ENCODE measurements at places on chromosomes 13 and 19. TPM values are rescaled to one million over a fixed set of nuclear protein-coding genes. Genes with fewer than 3 reads are reported as not detected.

The PPP5C gene
- total RNA-seq, result 52.1 TPM

The RASAL3 gene
- total RNA-seq, result not detected

The ZNF836 gene
- 12.2 TPM for total RNA-seq

The EXOSC5 gene
- total RNA-seq, result 20.8 TPM

The TEX26 gene
- total RNA-seq, result not detected

The LSR gene
- 25.6 TPM for total RNA-seq

The CYP2B6 gene
- not detected for total RNA-seq

The TMEM38A gene
- 22.5 TPM for total RNA-seq

Data from nasal cavity respiratory epithelium epithelial cell of viscerocranial mucosa (primary cell).